ENCODE measurements at places on chromosomes 11 and 22.
A peak's percentile ranks its signal among the peaks of the same experiment; 100 is the strongest.

- no peak for DNase-seq
Observed at GRCh38 chr11:78069465-78069864, 5.8 kb downstream of the THRSP start.

DNA sequence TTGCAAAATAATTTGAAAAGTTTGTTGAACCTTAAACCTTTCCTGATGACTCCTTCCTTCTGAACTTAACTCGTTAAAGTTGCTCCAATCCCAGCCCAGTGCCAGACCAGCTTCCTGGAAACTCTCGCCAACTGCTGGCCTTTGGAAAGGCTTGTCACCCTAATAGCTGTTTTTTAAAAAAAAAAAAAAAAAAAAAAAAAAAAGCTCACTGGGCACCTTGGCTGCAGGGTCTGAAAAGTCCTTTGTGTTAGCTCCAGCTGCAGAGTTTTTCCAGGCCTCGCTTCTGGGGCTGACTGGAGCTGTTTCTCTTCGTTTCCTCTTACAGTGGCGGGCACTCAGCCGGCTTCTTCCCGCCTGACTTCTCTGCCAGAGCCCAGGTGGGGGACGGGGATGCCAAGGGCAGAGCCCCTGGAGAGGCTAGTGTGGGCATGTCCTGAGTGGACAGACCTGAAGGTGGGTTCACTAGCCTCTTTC is 25.1 kb downstream of the KCNQ1OT1 start:
- DNase-seq, result peak; percentile 7

DNA sequence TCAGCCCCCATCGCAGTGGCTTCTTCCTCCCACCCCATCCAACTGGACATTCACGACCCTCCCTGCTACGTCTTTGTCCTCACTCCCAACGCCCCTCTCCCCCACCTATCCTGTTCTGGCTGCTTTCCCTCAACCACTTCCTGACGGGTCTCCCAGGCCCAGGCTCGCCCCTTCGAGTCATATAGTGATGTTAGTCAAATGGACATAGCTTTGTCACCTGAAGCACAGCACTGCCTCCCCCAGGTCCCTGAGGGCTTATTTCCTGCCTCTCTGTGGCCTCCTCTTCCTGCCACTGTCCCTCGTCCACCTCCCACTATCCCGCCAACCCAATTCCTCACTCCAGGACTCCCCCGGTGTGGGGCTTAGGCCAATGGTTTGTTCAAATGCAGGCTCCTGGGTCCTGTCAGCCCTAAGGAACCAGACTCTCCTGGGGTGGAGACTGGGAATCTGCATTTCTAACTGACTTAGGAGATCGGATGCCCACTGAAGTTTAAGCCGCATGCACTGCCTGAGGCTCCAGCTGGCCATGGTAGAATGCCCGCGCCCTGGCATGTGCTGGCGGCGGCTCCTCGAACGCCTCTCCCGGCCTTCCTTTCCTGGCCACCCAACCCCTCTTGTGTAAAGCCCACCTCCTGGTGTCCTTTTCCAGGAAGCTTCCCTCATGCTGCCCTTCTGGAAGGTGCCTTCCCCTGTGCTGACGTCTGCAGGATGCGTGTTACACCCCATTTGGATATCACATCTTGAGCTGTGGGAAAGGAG is 18.3 kb downstream of the SUN2 start:
- no peak for DNase-seq

GRCh38 chr11:10918698-10919097 is 60.8 kb upstream of the ZBED5 start:
- DNase-seq, result no peak

- no peak for DNase-seq
Observed at GRCh38 chr11:69443968-69444364, 37.5 kb upstream of the LINC01488 start.

- no peak for DNase-seq
Observed at GRCh38 chr11:68524681-68525080, 64.1 kb downstream of the PPP6R3 start.

GRCh38 chr11:58921778-58922390 is 17.4 kb upstream of the GLYATL1 start:
- no peak for DNase-seq

DNA sequence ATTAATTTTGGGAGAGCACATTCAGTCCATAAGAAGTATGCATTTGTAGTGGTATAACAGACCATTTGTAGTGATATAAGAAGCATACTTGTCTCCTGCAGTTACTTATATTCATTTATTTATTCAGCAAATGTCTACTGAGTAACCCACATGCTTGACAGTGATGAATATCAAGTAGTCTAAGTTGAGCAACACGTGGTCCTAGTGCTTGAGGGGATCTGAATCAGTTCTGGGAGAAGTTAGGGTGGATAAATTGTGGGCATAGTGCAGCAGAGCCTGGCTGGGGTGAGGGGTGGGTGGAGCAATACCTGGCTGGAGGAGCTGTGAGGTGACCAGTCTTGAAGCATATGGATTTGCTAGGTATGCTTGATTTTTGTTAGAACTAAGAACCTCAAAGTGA is 24.3 kb downstream of the STX3 start:
- no peak for DNase-seq

GRCh38 chr22:44271732-44272400 is 40.9 kb downstream of the SHISAL1 start:
- no peak for DNase-seq

GRCh38 chr11:120399307-120399706 is 63.1 kb downstream of the ARHGEF12 start:
- no peak for DNase-seq

- no peak for DNase-seq
Observed at GRCh38 chr11:131977854-131978253, 607.4 kb downstream of the NTM start.

DNA sequence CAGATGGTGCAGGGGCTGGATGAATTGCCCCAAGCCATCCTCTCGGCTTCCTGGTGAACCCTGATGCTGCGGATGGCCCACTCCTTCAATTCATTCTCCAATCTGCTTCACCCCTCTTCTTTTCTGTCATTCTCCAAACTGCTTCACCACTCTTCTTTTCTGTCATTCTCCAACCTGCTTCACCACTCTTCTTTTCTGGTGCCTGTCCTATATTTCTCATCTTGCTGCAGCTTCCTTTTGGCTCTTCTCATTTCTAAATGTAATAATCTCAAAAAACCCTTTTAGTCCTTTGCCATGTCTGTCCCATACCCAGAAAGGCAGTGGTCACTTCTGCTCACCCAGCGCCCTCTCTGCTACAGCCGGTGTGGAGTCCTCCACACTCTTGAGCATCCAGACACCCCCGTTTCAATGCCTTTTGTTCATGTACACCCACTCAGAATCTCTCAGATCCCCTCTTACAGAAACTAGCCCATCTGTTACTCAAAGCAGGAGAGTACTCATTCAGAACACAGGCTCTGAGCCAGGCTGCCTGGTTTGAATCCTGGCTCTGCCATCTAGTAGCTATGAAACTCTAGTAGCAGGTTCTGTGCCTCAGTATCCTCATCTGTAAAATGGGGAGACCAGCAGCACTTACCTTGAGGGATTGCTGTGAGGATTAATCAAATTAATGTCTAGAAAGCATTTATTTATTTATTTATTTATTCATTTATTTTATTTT is 14.9 kb downstream of the SERPIND1 start:
- DNase-seq, result no peak

DNA sequence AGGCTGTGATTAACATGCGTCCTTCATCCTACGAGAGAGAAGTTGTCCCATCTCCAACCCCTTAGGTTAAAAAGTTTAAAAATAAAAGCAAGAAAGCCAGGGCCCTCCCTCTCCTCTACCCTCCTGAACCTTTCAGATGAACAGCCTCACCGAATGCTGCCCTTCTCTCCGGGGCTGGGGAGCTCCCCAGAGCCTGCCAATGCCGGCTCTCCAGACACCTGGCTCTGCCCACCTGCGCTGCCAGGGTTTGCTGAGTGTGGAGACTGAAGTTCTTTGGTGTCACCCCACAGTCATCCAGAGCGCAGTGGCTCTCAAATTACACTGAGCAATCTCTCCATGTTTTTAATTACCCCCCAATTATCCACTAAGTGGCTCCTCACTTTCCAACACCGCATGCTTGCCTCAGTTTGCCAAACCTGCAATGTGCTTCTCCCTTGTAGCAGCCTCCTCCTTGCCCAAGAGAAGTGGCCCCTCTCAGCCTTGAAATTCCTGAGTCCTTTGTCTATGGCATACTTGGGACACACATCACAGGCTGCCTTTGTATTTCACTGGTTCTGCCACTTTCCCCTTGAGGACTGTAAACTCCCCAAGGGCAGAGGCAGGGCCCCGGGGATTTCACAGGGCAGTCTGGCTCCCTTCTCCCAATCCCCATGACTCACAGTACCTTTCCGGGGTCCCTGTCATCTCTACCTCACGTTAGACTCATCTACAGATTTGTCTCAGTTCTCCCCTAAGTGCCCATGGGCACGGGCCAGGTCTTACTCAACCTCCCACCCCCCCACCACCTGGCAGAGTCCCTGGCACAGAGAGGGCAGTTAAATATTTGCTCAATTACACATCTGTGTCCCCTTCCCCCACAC is 2.0 kb downstream of the MYH9 start:
- DNase-seq, result peak; percentile 82

DNA sequence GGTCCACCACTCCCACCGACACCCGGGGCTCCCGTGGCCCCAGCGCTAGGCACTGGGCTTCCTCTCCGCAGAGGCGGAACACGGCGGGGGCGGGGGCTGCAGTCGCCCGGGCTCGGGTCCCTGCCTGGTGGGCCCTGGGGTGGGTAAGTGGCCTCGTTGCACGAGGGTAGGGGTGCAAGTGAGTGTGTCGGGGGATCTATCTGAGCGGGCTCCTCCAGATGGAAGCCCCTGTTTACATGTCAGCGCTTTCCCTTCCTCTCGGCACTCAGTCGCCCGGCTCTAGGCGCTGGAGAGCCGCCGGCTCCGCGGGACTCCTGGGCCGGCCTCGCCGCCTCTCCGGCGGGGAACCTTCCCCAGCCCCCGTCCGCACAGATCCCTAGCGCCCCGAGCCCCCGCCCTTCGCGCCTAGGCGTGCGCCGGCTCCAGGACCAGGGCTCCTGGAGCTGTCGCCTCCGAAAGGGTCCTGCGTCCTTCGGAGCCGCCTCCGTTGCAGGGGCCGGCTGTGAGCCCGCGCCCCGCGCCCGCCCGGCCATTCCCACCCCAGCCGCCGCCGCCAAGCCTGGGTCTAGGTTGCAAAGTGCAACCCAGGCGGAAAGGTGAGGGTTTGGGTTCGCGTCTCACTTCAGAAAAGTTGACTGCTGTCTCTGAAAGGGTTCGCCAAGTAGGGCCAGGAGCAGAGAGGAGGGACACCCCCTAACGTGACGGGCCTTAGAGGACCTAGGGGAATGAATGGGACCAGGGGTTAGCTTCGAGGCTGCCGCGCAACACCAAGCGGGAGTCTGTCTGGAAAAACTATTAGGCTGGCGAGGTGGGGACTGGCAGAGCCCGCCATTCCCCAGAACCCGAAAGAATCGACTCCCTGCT is 978 bp downstream of the FLI1 start:
- DNase-seq, result peak; percentile 61
